NCI-H1105 (cell line): ENCODE measurements at places on chromosomes 2 and 18.

DNA sequence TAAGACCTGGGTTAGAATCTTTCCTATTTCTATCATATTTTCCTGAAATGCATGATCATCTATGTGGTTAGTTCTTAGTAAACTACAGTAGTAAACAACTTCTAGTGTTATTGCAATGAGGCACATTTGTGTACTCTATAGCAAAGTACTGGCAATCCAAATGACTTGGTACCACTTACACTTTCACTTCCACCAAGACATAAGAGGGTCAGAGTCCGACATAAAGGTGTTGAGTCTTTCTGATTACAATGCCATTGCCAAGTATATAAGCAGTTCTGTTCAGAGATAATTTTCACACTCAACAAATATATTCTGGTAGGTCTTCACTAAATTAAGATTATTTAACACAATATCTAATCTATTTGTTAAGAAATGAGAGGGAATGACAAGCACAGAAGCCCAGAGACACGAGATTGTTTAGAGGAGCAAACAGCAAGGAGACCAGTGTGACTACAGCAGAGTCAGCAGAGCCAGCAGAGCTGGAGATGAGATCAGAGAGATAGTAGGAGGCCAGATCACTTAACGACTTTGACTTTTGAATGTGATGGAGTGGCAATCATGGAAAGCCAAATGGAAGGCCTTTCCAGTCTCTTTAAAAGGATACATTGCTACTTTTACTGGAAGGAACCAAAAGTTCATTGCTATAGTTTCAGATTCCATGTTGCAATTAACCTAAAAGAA lies 27.5 kb downstream of the SOS1 start:
- DNase-seq: no peak

GRCh38 chr2:221962186-221962585 lies 336.6 kb downstream of the PAX3 start:
- no peak for DNase-seq

DNA sequence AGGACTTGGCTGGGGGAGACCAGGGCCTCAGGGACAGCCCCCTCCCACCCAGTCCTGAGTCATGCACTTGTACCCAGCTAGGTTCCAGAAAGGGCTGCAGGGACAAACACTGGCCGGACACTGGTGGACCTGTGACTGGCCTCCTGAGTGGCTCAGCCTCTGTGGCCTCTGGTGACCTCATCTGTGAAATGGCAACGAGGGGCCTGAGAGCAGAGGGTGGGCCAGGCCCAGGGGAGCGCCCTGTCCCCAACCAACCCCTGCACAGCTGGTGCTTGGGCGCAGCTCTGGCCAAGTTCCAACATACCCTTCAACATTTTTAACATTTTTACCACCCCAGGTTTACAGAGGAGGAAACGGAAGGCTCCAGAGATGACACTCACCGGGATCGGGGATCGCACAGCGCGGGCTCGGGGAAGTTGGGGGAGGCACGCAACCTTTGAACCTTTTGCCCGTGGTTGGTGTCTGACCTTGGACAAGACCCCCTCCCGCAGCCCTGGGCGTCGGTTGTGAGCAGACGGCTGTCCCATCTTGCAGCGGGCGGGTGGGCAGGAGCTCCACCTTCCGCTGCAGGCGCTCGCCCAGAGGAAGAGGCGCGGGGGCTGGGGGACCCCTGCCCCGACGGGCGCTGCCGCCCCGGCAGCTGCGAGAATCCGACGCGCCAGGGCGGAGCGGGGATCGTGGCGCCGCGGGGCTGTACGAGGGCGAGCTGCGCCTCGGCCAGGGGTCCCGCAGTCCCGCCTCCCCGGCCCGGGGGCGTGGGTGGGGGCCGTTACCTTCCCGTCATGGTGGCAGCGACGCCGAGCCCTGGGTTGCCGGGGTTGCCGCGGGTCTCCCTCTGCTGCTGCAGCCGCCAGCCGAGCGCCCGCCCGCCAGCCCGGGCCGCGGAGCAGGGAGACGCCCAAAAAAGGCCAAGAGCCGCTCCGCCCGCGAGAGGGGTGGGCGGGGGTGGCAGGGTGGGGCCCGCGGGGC lies 805 bp downstream of the LIMS2 start:
- DNase-seq: no peak

DNA sequence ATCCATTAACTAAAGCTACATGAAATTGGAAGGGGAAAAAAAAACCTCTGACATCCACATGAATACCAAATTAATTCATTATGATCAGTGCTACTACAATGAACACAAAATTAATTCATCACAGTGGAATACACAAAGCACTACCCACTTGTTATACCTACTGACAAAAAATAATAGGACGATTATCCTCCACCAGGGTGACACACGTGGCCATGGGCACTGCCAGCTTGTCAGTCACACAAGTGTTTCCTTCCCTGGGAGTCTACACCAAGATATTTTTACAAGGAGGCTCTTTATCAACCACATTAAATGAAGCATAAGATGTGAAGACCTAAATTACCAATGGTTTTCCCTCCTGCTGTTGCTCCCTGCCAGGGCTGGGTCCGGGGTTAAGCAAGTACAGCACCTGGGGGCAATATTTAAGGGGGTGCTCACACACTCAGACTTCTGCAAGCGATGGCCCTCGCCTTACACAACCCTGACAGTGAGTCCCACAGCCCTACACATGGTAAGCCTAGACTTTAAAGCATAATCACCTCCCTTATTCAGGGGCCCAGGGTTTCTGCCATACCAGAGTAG lies 90.1 kb downstream of the TCF4 start:
- no peak for DNase-seq

GRCh38 chr2:224449212-224450147 lies 47.6 kb upstream of the FAM124B start:
- no peak for DNase-seq

- DNase-seq: no peak
Measured at GRCh38 chr2:80496346-80496745, 191.8 kb upstream of the LRRTM1 start.

- DNase-seq: no peak
Measured at GRCh38 chr2:127007652-127008051, 99.3 kb downstream of the BIN1 start.

- DNase-seq: no peak
Measured at GRCh38 chr2:229050133-229050532, 221.0 kb downstream of the PID1 start.

GRCh38 chr2:206080927-206081326 lies 5.0 kb downstream of the INO80D start:
- DNase-seq: no peak

GRCh38 chr2:178277741-178278197 lies 83.5 kb downstream of the OSBPL6 start:
- no peak for DNase-seq

DNA sequence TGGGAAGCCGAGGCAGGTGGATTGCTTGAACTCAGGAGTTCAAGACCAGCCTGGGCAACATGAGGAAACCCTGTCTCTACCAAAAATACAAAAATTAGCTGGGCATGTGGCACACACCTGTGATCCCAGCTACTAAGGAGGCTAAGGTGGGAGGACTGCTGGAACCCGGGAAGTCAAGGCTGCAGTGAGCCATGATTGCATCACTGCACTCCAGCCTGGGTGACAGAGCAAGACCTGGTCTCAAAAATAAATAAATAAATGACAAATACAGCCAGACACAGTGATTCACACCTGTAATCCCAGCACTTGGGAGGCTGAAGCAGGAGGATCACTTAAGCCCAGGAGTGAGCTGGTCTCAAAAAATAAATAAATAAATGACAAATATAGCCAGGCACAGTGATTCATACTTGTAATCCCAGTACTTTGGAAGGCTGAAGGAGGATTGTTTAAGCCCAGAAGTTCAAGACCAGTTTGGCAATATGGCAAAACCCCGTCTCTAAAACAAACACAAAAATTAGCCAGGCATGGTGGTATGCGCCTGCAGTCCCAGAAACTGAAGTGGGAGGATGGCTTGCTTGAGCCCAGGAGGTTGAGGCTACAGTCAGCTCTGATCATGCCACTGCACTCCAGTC lies 6.2 kb downstream of the KANSL3 start:
- no peak for DNase-seq

DNA sequence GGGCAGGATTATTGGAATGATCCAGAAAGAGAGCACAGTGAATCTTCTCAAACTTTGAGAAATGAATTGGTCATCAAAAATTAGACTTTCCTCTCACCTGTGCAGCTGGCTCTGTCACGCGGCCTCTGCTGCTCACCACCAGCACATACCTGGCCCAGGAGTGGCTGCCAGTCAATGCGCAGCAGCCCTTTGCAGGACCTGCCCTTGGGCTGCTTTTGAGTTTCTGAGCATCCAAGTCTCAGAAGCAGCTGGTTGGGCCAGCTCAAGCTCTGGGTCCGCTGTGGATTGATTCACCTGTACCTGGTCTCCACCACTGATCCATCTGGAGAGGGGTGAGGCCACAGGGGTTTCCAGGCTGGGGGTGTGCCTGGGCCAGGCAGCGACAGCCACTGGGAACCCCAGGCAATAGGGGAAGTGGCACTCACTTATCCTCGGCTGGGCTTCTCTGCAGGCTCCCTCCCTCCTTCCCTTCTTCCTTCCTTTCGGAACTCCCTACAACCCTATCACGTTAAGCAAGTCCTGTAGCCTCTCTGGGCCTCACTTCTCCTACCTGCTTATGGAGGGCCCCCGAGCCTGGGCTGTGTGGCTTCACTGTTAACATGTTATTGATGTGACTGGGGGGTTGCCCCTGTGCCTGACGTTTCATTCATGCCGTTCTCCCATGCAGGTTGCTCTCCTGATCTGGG lies 48.1 kb downstream of the SH3BP4 start:
- no peak for DNase-seq

DNA sequence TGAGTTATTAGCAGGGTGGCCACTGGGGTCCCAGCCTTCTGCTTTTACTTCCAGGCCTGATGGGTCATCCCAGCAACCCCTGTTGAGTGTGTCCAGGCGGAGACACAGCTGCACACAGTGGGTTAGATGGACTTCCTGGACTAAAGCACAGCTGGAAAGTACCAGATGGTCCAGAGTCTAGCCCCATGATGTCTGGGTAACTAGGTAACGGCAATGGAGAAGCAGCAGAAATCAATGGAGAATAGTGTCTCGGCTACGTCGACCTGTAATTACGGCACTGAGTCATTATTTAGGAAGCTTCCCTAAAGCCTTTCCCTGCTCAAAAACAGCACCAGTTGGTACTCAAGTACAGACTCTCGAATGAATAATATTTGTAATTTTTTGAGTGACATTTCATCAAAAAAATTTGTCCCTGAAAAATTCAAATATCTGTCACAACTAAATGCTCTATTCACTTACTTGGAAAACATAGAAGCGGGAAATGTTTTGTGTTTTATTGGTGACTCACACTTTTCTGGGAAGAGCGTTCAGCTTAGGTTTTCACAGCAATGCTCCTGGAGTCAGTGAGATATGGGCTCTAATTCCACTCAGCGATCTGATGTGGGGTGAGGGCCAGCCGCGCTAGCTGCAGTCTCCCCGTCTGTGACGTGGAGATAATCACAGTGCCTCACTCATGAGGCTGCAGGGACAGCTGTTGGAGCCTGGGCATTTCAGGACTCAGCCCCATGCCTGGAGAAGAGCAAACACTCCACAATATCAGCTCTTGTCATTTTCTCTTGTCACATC lies 16.2 kb upstream of the ARL4C start:
- no peak for DNase-seq

GRCh38 chr2:201440182-201440581 lies 11.1 kb downstream of the TRAK2 start:
- DNase-seq: peak; percentile 81

DNA sequence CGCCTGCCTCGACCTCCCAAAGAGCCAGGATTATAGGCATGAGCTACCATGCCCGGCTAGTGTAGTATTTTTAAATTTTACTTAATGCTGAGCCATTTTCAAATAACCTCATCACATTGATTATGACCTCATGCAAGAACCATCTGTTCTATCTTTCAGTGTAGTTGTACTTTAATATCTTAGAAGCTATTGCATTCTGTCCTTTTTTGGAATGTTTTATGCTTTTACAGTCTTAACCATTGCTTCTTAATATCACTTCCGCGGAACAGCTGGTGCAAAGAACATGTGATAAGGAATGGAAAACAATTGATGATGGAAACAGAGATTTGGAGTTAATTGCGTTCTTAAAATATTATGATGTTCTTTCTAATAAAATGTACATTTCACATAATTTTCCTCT lies 2.7 kb downstream of the GEN1 start:
- no peak for DNase-seq

- DNase-seq: no peak
Measured at GRCh38 chr2:200750323-200750910, 61.3 kb upstream of the BZW1 start.

DNA sequence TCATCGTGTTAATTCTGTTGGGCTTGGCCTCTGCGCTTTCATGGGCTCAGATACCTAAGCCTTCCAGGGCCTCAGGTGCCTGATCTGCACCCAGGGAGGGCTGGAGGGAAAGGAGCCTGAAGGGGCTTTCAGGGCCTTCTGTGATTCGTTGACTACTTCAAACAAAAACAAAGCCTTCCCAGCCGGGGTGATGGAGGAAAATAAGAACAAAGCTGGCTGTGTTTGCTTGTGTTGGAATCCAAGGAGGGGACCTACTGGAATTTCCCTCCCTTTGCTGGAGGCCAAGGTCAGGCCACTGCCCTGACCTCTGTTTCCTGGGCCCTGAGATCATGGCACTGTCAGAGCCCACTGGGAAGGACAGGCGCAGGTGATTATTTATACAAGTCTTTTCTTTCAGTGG lies 135.3 kb downstream of the KLHL29 start:
- DNase-seq: no peak

DNA sequence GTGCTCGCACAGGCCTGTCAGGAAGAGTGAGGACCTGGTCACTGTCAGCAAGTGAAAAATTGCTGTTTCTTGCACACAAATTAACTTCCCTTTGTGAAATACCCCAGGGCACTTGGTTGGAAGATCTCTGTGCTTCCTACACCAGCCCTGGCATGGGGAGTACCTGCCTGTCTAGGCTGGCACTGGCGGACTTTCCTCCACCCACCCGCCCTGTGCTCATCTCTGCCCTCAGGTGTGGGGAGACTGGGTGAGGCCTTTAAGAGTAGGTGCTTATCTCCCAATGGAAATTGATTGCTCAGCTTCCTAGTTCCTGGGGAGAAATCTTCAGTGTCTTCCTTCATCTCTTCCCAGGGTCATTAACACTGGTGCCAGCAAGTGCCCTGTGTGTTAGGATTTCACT lies 42.1 kb downstream of the IMPA2 start:
- no peak for DNase-seq

- DNase-seq: no peak
Measured at GRCh38 chr2:108564510-108564909, 30.2 kb downstream of the LIMS1 start.

DNA sequence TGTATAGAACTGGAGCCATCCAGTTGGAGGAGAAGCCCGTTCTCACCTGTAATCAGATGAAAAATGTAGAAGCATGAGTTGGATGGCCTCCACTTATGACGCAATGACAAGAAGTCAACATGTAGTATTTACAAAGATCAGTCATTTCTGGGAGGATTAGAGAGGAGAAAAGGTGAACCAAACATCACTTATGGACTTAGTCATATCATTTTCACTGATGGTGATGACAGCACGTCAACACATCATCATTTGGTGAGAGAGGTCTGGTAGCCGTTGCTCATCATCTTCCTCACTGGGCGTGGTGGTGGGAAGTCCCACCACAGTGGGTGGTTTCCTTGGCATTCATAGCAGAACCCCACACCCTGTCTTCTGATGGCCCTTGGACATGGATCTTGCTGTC lies 264.2 kb upstream of the EPAS1 start:
- no peak for DNase-seq

GRCh38 chr18:79344208-79344581 lies 51.5 kb upstream of the NFATC1 start:
- no peak for DNase-seq
